Left ventricle myocardium superior (tissue), 1 donor: ENCODE measurements at places on chromosomes 1 and 21. TPM values are rescaled to one million over a fixed set of nuclear protein-coding genes. Genes with fewer than 3 reads are reported as not detected.

GRCh38 chr1:167219194-167219593 lies 1.5 kb upstream of the POU2F1 start:
- DNase-seq, result no peak

DNA sequence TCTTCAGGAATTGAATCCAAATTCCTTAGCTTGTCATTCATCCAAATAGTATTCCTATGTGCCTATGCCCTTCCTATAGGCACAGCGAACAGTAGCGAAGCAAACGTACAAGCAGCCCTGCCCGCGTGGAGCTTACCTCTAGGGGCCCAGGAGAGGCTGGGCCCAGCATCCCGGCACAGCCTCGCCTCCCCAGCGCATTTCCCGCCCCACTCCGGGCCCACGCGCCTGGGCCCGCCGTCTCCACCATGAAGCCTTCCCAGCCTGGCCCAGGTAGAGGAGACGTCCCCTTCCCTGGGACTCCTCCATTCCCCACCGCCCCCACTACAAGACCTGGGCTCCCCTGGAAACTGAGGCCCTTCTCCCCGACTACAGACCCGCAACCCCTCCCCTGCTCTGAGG lies 245 bp upstream of the TMEM269 start:
- no peak for DNase-seq

Gene ARHGEF16
- 1.7 TPM for total RNA-seq

Gene MRAP
- 0.37 TPM for total RNA-seq

DNA sequence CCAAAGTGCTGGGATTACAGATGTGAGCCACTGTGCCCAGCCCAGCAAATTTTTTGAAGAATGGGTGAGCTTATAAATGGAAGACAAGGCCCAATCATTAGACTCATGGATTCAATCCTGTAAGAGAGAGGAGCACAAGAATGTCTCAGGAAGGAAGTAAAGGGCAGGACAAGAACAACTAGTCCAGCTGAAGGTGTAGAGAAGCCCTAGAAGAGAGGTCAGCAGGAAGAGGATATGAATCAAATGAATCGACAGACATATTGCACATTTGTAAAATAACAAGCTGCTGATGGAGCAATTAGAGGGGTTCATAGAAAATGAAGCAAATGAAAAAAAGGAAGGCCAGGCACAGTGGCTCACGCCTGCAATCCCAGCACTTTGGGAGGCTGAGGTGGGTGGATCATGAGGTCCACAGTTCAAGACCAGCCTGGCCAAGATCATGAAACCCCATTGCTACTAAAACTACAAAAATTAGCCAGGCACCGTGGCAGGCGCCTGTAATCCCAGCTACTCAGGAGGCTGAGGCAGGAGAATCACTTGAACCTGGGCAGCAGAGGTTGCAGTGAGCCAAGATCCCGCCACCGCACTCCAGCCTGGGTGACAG lies 74.9 kb downstream of the MIS18A start:
- no peak for DNase-seq

DNA sequence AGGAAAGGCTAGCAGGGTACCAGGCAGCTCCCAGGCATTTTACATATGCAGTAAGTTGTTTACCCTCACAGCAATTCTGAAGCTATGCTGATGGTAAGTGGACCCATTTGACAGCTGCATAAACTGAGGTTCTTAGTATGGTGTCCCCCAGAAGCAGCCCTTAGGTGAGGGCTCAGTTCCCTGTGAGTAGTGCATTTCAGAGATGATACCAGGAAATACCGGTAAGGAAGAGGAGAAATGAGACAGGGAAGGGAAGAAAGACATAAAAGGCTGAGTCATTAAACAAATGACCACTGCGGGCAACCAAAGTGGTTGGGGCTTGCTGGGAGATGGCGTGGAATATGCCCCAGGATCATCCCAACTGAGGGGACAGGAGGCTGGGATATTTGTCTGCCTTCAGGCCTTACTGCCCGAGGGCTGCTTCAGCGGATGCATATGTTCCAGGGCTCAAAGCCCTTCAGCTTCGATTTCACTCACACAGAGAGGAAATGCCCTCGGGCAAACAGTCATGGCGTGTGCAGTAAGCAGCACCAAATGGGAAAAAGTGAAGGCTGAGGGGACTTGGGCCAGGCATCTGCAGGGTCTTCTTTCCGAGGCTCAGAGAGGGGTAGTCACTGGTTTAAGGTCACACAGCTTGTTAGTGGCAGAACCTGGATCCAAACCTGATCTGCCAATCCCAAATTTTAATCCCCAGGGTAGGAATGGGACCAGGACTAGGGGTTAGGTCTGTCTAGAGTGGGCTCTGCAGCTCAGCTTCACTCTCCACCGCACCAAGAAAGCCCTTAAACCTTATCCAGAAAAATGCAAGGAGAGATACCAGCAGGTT lies 133.7 kb upstream of the RUNX3 start:
- DNase-seq, result no peak

DNA sequence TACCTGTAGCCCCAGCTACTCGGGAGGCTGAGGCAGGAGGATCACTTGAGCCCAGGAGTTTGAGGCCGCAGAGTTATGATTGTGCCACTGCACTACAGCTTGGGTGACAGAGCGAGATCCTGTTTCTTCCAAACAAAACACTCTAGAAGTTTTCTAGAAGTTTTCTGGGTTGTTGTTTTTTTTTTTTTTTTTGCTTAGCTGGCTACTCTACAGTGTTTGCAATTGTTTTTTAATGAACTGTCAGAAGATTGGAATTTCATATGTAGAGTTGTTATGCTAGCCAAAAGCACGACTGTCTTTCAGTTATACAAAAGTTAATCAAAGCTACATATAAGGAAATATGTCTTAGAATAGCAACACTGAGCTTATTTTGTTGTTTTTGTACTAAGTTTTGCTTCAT lies 30.9 kb upstream of the NEXN start:
- DNase-seq, result no peak

Gene GPR3
- 0.12 TPM for total RNA-seq

Gene OR6K2
- not detected for total RNA-seq

DNA sequence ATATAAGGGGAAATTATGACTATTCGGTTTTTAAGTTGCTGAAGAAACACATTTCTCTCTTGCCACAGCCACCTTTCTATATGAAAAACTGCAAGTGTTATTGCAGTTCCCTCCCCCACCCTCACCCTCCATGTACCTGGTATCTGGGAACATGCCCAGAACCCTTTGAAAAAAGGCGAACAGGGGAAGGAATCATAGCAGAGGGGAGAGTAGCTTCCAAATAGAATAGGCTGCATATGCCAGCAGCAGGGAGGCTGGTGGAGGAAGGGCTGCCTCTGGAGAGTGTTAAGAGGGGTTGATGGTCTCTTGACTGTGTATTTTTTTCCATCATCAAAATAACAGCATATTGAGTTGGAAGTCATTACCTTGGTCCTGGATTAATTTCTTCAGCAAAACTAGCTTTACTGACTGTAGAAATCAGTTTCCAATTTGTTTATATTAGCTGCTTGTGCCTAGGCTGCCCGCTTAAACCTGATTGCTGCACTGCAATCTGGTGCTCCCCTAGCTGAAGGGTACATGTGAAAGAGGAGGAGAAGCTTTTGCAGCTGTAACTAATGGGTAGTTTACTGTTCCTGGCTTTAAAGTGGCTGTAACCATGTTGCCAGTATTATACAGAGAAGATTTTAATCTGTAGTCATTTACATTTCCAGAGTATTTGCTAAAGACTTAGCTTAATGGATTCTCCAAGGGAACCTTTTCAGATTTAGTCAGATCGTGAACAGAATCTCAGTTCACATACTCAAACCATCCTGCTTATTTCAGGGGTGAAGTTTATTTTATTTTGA lies 22.7 kb downstream of the AHCYL1 start:
- no peak for DNase-seq

Gene FCRLA
- not detected for total RNA-seq

DNA sequence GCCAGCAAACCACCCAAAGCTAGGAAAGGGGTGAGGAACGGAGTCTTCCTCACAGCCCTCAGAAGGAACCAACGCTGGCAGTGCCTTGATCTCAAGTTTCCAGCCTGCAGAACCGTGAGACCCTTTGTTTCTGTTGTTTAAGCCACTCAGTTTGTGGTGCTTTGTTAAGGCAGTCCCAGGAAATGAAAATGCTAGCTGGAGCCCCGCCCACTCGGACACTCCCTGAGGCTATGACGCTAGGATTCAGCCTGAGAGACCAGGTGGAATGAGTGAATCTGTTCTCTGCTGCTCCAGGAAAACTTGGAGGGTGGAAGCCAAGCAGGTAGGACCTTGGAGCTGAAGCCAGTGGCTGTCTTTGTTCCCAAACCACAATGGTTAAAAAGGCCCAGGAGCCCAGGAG lies 196.5 kb upstream of the POU3F1 start:
- DNase-seq, result no peak

DNA sequence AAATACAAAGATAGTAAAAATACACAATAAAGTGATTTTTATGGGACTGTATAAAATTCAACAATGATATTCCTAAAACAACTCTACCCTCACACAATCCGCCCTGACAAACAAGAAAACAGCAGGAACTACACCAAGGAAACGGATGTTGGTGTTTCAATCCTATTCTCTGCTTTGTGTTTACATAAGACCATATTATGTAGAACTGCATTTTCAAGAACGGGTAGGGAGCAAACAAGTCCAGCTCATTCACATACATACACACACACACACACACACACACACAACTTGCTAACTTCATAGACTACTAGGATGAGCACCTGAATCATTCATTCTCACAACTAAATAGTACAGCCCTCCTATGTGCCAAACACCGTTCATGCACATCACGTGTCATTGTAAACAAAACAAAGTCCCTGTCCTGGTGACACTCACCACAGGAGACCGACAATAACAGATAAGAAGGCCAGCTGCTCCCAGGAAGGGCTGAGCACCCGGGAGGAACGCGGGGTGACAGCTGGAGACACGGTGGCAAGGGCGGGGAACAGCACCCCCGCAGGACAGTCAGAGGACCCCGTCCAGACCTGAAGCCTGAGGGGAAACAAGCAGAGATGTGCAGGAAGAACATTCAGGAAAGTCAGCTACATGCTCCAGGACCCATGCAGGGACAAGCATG lies 43.0 kb downstream of the NPHP4 start:
- DNase-seq, result no peak
